ENCODE measurements at places on chromosomes 5 and 9.

GRCh38 chr9:22986556-22986955, 539.9 kb downstream of the DMRTA1 start:
- no peak for DNase-seq

- DNase-seq: no peak
These were observed 81.5 kb downstream of the NRG2 start for GRCh38 chr5:139961435-139962157.

GRCh38 chr9:128015696-128016095, 34.9 kb upstream of the EEIG1 start:
- no peak for DNase-seq

GRCh38 chr5:112339761-112340160, 79.3 kb downstream of the EPB41L4A start:
- no peak for DNase-seq

DNA sequence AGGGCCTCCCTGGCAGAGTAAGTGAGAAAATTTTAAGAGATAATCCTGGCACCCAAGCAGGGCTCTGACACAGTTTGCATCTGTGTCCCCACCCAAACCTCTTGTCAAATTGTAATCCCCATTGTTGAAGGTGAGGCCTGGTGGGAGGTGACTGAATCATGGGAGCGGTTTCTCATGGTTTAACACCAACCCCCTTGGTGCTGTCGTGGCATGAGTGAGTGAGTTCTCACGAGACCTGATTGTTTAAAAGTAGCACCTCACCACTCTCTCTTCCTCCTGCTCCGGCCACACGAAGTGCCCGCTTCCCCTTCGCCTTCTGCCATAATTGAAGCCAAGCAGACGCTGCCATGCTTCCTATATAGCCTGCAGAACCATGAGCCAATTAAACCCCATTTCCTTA, 80.1 kb downstream of the FBXW11 start:
- no peak for DNase-seq

GRCh38 chr5:100788417-100788816, 114.7 kb downstream of the ST8SIA4 start:
- no peak for DNase-seq

DNA sequence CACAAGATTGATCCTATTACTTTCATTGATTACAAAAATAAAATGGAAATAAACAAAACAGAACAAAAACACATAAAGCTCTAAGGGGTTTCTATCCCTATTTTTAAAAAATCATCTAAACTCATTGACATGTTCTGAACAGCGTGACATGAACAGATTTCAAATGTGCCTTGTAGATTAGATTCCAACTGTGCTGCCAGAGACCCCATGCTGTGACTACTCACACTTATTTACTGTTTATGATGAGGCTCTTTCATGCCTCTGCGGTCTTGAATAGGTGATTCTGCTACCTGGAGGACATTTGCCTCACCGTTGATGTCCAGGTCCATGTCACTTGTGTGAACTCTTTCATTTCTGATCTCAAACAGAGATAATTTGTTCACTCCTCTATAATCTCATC, 990.2 kb downstream of the CDH12 start:
- no peak for DNase-seq

- DNase-seq: no peak
These were observed 509.3 kb downstream of the NR2F1-AS1 start for GRCh38 chr5:93071710-93072109.

Measured in activated gamma-delta T cell treated with Interleukin-2 at 50 U/mL for 16 hours (primary cell).